Forelimb muscle (tissue), 1 donor: ENCODE measurements at places on chromosomes 12 and 14. TPM values are rescaled to one million over a fixed set of nuclear protein-coding genes. Genes with fewer than 3 reads are reported as not detected.

- no peak for DNase-seq
Measured at GRCh38 chr14:85762526-85762925, 232.6 kb downstream of the FLRT2 start.

NKX2-8 gene
- not detected for polyA plus RNA-seq

DNA sequence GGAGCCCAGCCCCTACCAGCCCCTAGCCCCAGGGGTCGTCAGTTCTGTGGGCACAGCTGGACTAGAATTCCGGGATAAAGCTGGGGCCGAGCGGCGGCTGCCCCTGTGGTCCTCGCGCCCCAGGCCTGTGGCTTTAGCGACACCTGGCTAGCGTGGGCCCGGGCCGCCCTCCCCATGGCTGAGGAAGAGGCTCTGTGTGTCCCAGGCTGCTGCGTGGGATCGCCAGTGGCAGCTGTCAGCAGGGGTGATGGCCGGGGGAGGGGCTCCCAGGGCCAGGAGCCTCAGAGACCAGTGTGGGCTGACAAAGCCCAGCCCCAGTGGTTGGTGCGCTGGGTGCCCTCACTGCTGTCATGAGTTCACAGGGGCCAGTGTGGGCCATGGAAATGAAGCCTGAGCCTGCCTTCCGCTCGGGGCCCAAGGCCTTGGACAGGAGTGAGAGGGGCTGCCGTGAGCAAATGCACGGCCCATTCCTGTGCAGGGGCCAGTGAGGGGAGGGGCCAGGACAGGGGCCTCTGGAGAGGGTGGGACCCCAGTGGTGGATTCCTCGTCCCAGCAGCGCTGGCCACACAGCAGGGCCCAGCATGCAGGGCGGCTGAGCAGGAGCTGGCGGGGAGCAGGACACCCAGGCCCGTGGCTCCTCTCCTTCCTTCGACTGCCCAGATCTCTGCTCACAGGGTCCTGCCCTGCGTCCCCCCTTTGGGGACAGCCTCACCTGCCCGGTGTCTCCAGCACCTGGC lies 11.4 kb downstream of the FBRSL1 start:
- no peak for DNase-seq

DIO3 gene
- 3.1 TPM for polyA plus RNA-seq

GRCh38 chr14:103545915-103546651 lies 16.4 kb downstream of the BAG5 start:
- DNase-seq: no peak

KRT73 gene
- not detected for polyA plus RNA-seq

DNA sequence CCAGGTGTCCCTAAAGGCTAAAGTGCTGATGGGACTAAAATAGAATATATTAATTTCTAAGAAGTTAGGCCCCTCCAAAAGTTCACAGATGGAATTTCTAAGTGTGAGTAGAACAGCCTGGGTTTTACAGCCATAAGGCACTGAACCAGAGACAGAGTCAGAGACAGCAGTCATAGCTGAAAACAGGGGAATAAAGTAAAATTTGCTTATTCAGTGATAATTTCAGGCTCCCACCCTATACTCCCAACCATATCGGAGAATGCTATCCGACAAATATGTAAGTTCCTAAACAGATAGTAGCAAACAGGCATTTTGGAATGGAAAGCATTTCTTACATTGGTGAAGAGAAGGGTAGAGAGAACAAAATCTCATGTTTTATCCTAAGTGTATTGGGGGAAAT lies 45.3 kb downstream of the NAA25 start:
- no peak for DNase-seq

- DNase-seq: no peak
Measured at GRCh38 chr14:84657911-84658310, 872.0 kb upstream of the FLRT2 start.
